COLO829 (cell line): ENCODE measurements at places on chromosomes 3 and 15.

DNA sequence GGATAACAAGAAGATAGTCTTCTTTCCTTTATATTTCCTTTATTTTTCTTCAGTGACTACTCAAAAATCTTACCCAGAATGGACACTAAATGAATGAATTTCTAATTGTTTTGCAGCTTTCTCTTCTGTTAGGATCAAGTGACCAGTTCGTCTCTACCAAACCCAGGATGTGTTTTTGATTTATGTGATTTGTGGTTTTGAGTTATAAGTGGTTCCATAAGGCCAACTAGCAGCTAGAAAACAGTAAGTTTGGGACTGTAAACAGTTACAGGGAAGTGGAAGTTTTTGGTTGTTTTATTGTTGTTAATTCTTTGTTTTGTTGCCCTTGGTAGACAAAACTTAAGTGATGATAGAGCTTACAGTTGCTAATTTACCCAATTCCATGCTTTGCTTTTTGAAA, 456.5 kb downstream of the IL5RA start:
- no peak for DNase-seq

- no peak for DNase-seq
These were observed 101.8 kb downstream of the SNRK start for GRCh38 chr3:43388175-43388574.

DNA sequence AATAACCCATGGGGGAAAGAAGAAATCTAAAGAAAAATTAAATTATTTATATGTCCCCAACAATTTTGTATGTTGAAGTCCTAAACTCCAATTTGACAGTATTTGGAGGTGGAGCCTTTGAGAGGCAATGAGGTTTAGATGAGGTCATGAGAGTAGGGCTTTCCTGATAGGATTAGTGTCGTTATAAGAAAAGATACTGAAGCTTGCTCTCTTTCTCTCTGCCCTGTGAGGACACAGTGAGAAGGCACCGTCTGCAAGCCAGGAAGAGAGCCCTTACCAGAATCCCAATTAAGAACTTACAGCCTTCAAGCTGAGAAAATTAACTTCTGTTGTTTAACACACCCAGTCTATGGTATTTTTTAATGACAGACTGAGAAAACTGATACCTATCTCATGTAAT, 16.1 kb upstream of the OR5AC2 start:
- no peak for DNase-seq

DNA sequence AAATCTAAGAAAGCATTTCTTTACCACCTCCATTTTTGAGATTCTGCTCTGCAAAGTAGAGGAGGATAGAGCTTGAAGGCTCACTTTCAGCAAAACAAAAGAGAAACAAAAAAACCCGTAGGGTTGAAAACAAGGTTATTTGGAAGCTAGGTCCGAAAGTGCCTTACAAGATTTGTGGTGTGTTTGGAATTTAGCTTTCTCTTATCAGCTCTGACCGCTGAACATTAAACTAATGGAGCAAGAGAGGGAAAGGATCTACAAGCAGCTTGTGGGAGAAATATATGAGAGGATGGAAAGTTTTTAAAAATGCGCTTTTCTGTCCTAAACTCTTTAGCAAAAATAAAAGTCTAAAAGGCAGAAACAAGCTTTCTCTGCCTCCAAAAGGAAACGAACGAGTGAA, 545.5 kb downstream of the NTRK3 start:
- no peak for DNase-seq

DNA sequence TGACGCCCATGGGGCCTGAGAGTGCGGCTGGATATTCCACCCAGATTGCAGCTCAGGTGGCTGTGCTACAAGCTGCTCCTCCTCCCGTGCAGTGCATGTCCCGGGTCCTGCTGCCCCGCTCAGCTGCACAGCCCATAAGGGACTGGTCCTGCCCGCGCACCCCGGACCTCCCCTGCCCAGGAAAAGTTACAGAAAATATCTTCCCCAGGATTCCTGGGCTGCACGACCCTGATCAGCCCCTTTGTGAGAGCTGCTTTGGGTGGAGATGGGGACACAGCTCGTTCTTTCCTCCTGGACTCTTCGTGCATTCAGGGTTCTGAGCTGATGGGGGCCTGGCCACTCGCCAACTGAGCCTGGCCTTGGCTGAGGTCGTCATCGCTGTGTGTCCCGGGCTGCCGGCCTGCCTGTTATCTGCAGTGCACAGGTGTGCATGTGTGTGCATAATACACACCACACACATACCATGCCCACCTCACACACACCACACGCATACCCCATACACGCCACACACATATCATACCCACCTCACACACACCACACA, 28.8 kb downstream of the APBA2 start:
- DNase-seq = no peak

GRCh38 chr3:58640700-58641372, 25.7 kb downstream of the FAM3D start:
- peak; percentile 79 for DNase-seq

- peak; percentile 81 for DNase-seq
These were observed 89.5 kb upstream of the CHD2 start for GRCh38 chr15:92810418-92811138.

- peak; percentile 40 for DNase-seq
These were observed 22.9 kb downstream of the EXOG start for GRCh38 chr3:38519000-38519399.

GRCh38 chr3:196232154-196232881, 16.0 kb downstream of the SLC51A start:
- DNase-seq = no peak

- DNase-seq = no peak
These were observed 249.2 kb downstream of the OPA1 start for GRCh38 chr3:193842029-193842798.

- DNase-seq = peak; percentile 97
These were observed 141.3 kb upstream of the CCDC54 start for GRCh38 chr3:107235928-107236315.

- DNase-seq = peak; percentile 35
These were observed 6.5 kb downstream of the TPM1 start for GRCh38 chr15:63048776-63049665.

GRCh38 chr3:48128774-48129173, 59.4 kb downstream of the CDC25A start:
- DNase-seq = no peak

- no peak for DNase-seq
These were observed 58.0 kb downstream of the CGGBP1 start for GRCh38 chr3:88000853-88001252.

DNA sequence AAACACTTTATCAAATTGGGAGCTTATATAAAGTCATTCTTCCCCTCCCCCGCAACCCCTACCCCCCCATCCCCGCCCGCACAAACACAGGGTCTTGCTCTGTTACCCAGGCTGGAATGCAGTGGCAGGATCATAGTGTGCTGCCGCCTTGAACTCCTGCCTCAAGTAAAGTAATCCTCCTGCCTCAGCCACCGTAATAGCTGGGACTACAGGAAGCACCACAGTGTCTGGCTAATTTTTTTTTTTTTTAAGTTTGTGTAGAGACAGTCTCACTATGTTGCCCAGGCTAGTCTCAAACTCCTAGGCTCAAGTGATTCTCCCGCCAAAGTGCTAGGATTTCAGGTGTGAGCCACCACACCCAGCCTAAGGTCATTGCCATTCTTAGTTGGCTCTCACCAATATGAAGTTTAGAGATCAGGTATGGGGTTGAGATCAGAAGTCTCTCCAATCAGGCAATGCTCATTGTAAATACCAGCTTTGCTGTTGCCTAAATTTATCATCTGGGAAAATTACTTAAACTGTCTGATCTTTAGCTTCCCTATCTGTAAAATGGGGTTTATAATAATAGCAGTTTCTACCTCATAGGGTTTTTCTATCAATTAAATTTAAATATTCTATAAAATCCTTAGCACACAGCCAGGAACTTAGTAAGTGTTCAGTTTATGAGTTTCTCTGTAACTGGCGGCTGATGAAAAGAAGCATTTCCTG, 60.3 kb downstream of the TGFBR2 start:
- DNase-seq = no peak

DNA sequence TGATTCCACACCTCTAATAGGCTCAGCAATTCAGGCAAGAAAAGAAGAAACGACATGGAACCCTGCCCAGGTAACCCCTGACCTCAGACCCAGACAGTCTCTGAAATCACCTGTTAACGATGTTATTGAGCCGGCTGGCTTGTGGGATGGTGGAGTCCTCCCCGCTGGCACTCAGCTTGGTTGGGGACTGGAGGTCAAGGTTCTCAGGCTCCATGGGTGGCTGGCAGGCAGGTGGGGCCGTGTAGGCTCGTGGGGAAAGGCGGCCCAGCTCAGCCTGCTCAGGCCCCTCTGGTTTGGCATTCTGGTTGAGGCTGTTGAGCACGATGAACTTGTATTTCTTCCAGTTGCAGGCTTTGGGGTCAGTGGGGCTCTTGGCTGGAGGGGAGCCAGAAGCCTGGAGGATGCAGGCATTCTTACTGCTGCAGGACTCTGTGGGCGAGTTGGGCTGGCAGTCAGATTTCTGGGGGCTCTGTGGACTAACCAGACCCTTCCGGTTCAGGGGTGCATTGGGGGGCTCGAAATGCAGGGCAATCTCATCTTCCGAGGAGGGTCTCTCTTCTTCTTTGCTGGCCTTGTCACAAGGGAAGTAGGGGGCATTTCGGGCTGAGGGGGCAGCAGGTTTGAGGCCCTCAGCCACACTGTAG, 16.2 kb downstream of the BCL6 start:
- DNase-seq = no peak

DNA sequence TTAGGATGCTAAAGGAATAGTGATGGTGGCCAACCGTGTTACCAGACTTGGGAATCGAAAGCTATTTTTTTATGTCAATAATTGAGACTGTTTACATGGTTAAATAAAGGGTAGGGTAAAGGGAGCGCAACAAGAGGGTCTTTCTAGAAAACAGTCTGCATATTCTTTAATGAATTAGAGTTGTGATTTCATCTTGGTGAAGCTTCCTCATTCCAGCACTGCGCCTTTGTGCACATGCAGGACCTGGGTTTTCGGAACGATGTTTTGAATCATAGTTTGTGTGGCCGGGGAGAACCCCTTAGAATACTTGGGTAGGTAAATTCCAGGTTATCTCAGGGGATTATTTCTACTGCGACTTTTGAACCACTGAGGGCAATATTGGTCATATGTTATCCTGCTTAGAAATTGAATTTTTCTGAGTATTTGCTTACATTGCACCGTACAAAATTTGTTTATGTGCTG, 1.3 kb downstream of the PIK3CA start:
- DNase-seq = no peak

- no peak for DNase-seq
These were observed 79.2 kb upstream of the ABHD17C start for GRCh38 chr15:80615783-80616391.

GRCh38 chr3:131174752-131175151, 148.1 kb downstream of the NEK11 start:
- no peak for DNase-seq

DNA sequence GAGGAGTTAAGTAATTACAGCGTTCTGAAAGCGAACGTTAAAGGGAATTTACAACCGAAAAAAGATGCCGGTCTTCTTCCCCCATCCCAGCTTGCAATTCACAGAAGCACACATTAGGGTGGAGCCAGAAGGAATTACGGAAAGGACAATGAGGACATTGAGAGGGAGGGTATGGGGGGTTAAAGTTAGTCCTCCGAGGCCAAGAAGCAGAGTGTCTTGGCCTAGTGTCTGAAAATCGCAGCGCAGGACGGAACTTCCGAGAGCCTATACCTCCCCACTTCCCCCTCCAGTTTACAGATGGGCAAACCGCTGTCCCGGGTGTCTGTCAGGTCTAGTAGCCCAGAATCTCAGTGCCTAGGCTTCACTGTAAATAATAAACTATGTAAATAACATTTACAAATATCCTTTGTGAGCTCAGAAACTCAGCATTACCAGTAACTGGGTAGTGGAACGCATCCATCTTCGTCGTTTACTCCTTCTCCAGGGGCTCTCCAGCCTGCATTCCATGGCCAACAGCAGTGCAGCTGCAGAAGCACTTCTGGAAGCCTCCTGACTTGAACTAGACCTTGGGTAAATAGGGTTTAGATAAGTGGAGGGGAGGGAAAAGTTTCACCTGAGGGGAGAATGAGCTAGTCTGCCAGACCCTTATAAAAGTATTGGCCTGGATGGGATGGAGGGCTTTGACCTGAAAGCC, 922 bp downstream of the ADPRH start:
- peak; percentile 67 for DNase-seq

DNA sequence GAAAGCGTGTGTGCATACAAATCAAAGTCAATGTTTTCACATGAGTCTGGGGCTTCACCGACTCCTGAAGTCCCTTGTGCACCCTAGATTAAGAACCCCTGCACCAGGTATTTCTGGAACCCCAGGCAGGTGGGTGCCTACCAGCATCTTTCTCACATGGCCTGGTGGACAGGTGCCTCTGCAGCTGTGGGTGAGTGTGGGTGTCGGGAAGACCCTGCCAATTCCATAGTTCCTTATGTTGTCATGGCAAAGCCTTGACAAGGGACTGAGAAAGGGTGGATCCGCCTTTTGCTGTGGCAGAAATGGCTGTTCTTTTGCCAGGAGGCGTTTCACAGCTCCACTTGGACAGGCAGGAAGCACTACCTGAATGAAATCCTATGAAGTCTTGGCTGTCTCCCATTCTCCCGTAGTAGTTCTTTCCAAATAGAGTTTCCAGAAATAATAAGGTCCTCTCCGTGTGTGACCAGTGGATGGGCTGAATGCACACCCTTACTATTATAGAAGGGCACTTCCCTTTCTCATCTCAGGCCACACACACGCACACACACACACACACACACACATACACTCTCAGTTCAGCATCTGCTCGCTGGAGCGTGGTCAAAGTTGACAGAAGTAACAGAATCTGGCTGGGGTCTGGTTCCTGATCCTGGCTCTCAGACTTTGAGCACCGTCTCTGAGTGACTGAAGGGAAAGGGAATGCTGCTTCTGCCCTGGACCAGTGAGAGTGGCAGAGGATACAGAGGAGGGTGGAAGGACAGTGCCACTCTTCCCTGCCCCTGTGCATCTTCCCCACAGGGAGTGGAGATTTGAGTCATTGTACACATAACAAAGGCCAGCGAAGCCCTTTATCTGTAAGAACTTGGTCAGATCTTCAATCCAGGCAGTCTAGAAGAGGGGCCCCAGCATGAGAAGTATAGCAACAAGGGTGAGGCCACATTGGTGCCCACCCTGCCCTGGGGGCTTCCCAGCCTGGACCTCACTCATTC, 38.7 kb downstream of the PDIA5 start:
- no peak for DNase-seq

GRCh38 chr3:157100096-157100477, 59.9 kb downstream of the CCNL1 start:
- DNase-seq = no peak

DNA sequence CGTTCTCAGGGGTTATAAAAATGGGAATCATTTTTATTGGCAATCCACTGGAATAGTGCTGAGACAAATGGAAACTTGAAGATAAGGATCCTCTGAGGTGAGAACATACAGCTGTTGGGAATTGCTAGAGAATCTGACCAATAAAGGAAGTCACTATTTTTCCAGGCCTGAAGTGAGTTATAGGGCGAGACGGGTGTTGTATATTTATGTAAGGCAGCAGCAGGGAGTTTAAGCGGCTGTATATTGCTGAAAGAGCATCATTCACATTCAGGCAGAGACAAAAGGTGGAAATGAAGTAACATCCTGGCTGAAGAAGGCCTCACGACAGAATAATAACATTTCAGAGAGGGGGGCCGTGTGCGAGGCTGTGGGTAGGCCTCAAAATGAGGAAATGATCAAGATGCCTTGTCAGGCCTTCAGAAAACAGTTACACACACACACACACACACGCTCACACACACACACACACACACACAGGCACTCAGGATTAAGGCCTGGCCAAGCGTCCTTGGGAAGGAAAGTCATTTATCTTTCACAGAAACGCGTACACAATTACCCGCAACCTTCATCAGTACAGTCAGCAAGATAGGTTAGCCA, 964.9 kb upstream of the NR2F2 start:
- no peak for DNase-seq
